ENCODE measurements at places on chromosomes 4 and X.

GRCh38 chrX:129958814-129959492 lies 23.5 kb upstream of the BCORL1 start:
- DNase-seq = no peak

DNA sequence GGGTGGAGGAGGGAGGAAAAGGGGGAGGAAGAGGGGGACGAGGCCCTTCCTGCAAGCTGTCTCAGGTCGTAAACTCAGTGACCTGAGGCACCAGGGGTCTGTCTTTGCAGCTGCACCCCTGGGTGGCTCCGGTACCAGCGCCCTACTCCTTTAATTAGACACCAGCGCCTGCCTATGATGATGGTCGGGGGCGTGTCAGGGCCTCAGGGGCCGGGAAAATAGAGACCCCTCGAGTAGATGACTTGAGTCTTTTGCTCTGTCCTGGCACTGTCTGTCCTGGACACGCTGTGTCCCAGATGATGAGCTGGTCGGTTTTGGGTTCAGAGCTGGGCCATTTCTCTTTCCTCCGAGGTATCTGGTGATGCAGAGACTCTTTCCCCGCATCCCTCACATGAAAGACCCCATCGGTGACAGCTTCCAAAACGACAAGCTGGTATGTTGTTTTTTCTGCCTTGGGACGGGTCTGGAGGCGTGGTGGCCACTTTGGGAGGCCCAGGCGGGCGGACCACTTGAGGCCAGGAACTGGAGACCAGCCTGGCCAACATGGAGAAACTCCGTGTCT lies 11.2 kb downstream of the SLC25A6 start:
- peak; percentile 56 for DNase-seq

DNA sequence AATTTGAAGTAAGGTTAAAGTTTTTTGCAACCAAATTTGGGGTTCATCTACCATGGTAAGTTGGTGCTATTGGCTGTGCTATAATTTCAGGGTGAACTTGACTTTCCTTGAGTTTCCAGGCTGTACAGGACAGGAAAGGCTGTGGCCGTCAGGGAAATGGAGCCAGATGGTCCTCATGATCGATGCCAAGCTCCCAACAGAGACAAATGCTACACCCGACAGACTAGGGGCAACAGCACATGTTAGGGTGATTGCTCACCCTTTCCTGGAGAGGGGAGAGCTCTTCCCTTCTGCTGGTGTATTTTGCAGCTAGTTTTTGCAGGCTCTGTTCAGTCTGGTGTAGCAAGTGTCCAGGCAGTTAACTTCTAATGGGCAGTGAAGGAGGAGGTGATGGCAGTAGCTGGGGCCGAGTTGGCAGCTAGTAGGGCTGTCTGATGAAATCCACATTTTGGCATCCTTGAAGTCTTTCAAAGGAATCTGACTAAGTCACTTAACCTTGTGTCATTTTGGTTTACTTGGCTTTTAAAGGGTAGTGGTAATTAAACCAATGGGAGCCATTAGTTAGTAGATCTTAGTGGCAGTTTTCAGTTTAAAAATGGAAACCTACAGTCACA lies 47.8 kb downstream of the GAB1 start:
- DNase-seq = no peak

- DNase-seq = no peak
Measured at GRCh38 chrX:136262812-136263315, 11.7 kb upstream of the MAP7D3 start.

DNA sequence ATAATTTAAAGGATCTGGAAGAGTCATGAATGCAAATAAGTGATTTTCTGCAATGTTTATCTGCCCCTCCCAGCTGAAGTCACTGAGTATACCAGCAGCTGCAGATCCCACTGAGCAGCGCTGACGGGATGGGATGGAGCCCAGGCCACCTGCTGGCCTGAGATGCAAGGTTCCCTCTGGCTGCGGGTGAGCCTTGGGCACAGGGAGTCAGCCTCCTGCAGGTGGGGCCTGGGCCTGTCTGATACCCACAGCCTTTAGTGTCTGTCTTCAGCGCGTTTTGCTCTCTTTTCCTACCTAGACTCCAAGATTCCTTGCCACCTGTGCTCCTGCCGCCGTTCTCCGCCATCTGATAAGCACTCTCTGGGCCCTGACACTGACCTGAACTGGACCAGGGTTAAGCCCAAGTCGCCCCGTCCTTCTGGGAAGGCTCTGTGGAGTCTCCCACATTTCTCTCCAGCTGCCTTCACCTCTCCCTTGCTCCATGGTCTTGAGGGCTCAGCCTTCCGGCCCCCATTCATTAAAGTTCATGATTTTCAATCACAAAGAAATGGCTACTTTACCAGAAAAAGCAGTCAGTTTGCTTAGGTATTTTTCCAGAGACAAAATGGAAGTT lies 223.1 kb upstream of the FAT1 start:
- DNase-seq = no peak

DNA sequence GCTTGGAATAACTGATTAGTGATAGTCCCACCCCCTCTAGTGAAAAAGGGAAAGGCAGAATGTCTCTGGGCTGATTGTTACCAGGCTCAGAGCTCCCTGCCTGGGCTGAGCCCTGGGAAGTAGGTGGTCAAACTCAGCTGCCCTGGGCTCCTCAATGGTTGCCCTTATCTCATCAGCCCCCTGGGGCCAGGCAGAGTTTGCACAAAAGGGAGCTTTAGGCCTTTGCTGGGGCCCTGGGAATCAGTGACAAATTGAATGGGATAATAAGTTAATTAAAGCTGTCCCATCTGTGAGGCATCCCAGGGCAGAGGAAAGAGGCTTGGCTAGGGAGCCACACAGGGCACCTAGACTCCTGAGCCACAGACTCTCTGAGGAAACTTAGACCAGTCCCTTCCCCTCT lies 89.0 kb downstream of the EFNB1 start:
- DNase-seq = no peak

GRCh38 chr4:25654031-25654970 lies 1.4 kb upstream of the SLC34A2 start:
- no peak for DNase-seq

DNA sequence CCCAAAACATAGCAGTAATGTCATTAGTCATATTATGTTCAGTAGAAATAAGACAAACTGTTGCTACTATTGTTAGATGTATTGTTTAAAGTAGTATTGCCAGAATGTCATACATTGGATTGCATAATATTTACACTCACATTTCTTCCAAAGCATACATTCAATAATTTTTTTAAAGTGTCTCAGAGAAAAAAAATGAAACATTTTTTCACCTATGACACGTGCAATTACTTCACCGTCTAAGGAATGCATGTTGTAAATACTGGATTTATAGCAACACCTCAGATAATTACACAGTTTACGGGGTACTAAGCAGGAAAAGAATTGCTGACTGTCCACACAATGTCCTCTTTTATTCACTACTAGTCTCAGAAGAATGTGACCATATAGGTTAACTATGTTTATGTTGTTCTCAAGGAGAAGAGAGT lies 162.1 kb downstream of the PCDH18 start:
- no peak for DNase-seq

DNA sequence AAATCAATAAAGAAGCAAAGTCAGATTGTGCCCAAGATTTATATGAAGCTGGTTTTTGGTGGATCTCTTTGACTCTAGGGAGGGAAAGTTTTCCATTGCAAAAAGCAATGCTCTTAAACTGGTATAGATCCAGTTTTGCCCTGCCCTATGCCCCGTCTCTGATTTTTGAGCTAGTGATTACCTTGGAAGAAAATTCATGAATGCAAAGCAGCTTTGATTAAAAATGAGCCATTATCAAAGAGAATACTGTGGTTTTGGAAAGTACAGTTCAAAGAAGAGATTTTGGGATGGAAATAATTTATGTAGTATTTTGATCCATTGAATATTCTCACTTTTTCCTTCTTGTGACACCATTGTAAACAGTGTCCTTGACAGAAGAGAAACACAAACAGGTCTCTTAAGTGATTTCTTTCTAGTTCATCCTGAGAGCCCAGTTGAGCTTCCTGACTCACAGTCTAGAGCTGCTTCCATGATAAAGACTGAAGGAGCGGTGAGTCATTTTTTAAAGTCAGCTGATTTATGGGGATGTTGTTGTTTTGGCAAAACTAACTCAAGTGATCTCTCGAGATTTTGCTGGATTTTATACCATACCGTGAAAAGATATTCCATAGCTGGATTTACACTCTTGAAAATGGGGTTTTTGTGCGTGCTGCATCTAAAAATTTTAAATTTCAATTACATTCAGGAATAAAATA lies 76.7 kb downstream of the AFF1 start:
- DNase-seq = no peak

DNA sequence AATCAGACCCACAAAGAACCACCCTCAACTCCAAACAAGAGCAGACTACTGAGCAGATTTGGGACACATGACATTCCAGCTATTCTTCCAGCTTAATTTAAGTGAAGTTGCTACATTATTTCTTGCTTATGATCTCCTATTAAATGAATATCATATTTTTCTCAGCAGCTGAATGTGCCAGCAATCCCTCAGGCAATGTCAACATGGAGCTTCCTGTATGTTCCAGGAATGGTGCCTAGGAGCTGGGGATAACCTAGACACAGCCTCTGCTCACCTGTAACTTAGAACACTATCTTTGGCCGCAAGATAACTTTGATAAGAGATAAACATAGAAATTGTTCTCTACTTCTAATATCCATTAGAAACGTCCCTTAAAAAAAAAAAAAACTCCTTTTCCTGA lies 274.4 kb upstream of the RASGEF1B start:
- DNase-seq = no peak

DNA sequence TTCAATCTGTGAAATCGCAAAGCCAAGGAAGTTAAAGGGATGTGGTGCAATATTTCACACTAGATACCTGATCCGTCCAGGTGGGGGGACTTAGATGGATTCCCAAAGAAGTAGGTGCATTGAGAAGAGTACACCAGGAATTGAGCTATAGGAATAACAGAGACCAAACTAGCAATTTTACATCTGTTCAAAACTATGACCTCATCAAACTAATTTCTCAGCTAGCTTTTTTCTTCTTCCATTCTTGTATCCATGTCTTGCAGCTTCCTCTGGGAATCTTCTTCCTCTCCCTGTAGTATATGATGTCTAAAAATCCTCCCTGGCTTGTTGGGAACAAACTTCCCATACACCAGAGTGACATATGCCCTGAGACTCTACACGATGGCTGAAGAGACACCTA lies 51.0 kb upstream of the PTPN13 start:
- no peak for DNase-seq

- DNase-seq = no peak
Measured at GRCh38 chr4:107120661-107121060, 84.5 kb upstream of the DKK2 start.

GRCh38 chrX:102832661-102833060 lies 104.4 kb upstream of the RAB40AL start:
- no peak for DNase-seq

DNA sequence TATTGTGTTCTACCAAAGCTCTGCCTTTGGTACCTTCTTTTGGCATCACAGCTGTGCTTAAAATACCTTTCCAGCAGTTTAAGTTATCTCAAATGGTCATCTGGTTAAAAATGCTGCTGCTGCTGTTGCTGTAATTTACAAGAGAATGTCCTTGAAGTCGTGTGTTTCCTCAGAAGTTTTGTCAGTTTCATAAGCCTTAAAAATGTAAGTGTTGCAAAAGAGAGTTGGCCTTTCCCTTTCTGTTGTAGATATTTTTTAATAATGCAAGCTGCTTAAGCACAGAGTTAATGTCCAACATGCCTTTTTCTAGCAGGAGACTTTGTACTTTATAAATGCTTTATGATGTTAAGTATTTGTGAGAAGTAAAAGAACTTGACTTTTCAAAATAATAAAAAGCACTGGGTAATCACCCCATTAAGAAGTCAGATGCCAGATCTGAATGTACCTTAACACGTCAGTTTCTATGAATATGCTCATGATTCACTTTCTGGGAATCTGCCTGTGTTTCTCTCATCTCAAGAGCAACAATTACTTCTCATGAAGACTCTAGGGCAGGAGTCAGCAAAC lies 35.3 kb upstream of the TENM3 start:
- DNase-seq = no peak

- no peak for DNase-seq
Measured at GRCh38 chr4:147764337-147764736, 32.4 kb downstream of the ARHGAP10 start.

GRCh38 chrX:139758809-139759208 lies 50.8 kb upstream of the MCF2 start:
- DNase-seq = no peak

GRCh38 chr4:156751486-156751885 lies 220.1 kb downstream of the PDGFC start:
- no peak for DNase-seq

GRCh38 chr4:12576409-12576808 lies 907.7 kb downstream of the RAB28 start:
- no peak for DNase-seq

DNA sequence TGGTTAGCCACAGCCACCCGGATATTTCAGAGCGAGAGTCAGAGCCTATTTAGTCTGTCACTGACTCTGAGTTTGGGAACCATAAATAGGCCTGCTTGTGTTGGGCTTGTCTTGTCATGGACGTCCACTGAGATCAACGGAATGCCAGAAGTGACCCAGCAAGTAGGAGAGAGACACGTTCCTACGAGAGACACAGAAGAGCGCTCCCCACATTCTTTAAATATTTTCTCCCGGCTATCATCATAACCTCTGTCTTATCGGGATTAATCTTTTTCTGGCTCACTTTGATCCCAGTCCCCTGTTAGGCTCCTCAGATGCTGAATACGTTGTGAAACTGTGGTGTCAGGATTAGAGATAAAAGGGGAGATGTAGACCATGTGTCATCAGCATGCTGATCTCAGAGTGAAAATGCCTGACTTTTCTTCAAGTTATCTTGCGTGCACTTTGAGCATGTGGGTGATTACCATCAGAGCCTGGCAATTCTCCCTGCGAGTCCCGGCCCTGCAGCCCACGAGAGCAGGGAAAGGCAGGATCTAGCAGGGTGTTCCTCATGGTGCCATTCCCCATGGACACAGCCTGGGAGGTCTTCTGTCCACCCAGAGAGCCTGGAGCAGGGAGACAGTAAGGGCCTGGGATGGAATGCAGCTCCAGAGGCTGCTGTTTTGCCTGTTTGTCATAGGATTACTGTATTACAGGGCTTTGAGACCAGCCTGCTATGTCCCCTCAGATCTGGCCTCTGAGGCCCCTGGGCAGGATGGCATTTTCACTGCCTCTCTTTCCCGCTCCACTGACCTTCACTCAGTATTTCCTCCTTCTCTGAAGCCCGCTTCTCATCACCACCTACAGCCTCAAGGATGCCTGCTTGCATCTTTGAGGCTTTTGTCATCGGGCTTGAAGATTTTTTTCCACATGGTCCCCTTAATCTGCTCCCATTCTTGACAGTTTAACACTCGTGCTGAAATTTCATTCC lies 2.8 kb upstream of the TENM3 start:
- no peak for DNase-seq

- DNase-seq = no peak
Measured at GRCh38 chrX:72060196-72060920, 71.4 kb downstream of the RTL5 start.

DNA sequence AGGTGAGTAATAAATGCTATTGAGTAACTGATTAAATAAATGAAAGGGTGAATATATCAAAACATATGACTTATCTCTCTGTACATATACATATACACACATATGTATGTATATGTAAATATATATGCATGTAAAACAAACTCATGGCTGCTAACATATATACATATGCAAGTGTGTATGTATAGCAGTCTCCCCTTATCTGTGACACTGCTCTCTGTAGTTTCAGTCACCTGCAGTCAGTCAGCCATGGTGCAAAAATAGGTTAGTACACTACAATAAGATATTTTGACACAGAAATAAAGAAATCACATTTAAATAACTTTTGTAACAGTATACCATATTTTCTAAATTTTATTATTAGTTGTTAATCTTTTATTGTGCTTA lies 467.4 kb downstream of the EPHA5 start:
- DNase-seq = no peak

- DNase-seq = no peak
Measured at GRCh38 chrX:72083291-72083690, 48.4 kb downstream of the RTL5 start.

Measured in stimulated activated CD8-positive, alpha-beta memory T cell treated with anti-CD3 and anti-CD28 coated beads, Interleukin-4, amount 100 ng/mL, for 48 hours (primary cell).